ENCODE measurements at places on chromosomes 4 and X. TPM values are rescaled to one million over a fixed set of nuclear protein-coding genes. Genes with fewer than 3 reads are reported as not detected.

The PDLIM3 gene
- polyA plus RNA-seq, result 17.4 TPM

The CNGA2 gene
- polyA plus RNA-seq, result under 0.01 TPM

The CENPVL2 gene
- not detected for polyA plus RNA-seq

The RGN gene
- polyA plus RNA-seq, result 0.42 TPM

The PSAPL1 gene
- not detected for polyA plus RNA-seq

The NALF2 gene
- polyA plus RNA-seq, result under 0.01 TPM

The CT45A1 gene
- not detected for polyA plus RNA-seq

The F11 gene
- 0.54 TPM for polyA plus RNA-seq

The GLRA2 gene
- polyA plus RNA-seq, result under 0.01 TPM

The OCIAD2 gene
- polyA plus RNA-seq, result 78.9 TPM

The CPLX1 gene
- 3.0 TPM for polyA plus RNA-seq

The CXorf49 gene
- polyA plus RNA-seq, result not detected

The SCOC gene
- 159 TPM for polyA plus RNA-seq

The MUC7 gene
- polyA plus RNA-seq, result not detected

The OPRPN gene
- polyA plus RNA-seq, result not detected

The NUDT11 gene
- 0.60 TPM for polyA plus RNA-seq

The YIPF7 gene
- not detected for polyA plus RNA-seq

The DOK7 gene
- polyA plus RNA-seq, result 0.85 TPM

The SASH3 gene
- 6.2 TPM for polyA plus RNA-seq

The TMEM150C gene
- polyA plus RNA-seq, result 5.6 TPM

The CT55 gene
- polyA plus RNA-seq, result 1.2 TPM

The ETDA gene
- not detected for polyA plus RNA-seq

The USP17L29 gene
- not detected for polyA plus RNA-seq

The GPR119 gene
- not detected for polyA plus RNA-seq

The LUZP4 gene
- not detected for polyA plus RNA-seq

The UGT2A1 gene
- not detected for polyA plus RNA-seq

The AR gene
- polyA plus RNA-seq, result not detected

The RRH gene
- polyA plus RNA-seq, result not detected

The MAGED4B gene
- 4.4 TPM for polyA plus RNA-seq

The ZNF275 gene
- polyA plus RNA-seq, result 1.4 TPM

The NAA11 gene
- not detected for polyA plus RNA-seq

The HTN3 gene
- polyA plus RNA-seq, result not detected

The LRCH2 gene
- 0.23 TPM for polyA plus RNA-seq

All from sigmoid colon (tissue), 7 donors.